ENCODE measurements at places on chromosomes 1 and 21.

GRCh38 chr1:19811206-19811851, 3.8 kb downstream of the RNF186 start:
- DNase-seq: peak; percentile 40

DNA sequence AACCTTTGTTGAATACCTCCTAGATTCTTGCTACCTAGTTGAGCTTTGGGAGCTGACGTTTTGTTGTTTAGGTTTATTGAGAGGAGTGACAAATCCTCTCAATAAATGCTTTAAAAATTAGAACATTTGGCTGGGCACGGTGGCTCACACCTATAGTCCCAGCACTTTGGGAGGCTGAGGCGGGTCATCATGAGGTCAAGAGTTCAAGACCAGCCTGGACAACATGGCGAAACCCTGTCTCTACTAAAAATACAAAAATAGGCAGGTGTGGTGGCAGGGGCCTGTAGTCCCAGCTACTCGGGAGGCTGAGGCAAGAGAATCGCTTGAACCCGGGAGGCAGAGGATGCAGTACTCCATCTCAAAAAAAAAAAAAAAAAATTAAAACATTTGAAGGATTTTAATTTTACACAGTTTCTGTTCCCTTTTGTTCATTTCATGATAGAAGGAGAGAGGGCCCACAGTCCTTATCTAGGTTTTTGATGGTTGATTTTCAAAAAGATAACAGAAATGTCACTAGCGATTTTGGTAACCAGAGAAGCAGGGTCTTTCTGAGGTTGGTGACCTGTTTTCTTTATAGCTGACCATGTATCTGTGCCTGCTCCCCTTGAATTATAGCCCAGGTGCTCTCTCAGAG, 44.2 kb upstream of the PIGV start:
- no peak for DNase-seq

- DNase-seq: no peak
Observed at GRCh38 chr1:162906485-162906884, 45.5 kb upstream of the CCDC190 start.

DNA sequence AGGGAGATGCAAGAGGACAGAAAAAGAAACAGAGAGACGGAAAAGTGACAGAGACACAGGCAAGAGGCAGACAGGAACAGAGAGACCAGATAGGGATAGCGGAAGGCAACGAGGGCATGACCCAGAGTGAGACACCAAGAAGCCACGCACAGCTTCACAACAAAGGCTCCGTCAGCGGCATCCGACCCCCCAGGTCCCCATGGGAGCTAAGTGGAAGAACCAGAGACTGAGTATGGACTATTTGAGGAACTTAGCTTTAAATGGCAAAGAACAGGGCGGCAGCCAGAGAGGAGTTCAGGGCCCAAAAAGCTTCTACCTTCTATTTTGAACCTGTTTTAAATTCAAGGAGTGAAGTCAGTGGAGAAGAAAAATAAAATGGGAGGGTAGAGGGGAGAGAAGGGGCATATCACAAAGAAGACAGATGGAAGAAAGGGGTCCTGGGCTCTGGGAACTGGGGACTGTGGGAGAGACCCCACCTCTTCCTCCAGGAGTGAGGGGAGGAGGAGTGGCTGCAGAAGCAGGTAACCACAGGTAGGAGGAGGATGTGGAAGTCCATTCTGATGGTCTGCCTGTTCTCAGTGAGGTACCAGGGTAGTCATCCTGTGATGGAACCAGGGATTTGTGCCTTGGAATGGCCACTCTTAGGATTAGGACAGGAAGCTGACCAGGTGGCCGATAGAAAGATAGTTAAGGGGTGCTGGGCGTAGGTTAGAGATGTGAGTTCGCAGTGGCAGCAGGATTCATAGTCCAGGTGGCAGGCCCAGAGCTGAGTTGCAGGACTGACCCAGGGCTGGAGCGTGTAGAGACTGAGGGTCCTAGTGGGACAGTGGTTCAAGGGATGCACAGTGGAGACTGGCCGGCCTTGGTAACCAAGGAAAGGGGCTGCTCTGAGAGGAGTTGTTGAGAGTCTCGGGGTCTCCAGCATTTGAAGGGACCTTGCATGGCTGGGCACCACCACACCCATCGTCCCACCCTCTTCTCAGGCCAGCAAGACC, 37.7 kb downstream of the CSMD2 start:
- no peak for DNase-seq

- no peak for DNase-seq
Observed at GRCh38 chr1:215523128-215523861, 43.8 kb upstream of the KCTD3 start.

DNA sequence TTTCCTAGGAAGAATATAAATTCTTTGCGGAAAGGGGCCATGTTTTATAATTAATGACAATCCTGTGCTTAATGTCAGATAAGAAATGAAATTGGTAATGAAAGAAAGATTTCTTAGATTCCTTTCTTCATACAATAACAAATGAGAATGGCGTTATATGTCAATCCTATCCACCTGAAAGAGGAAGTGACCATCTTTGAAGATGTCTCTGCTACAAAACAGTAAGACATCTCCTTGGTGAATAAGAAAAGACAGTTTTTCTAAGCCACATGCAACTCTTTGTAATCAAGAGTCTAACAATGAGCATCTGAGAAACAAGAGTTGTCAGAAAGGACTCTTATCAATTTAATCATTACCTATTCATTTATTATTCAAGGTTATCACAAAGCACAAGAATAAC, 286.0 kb downstream of the VAV3 start:
- no peak for DNase-seq

- DNase-seq: no peak
Observed at GRCh38 chr1:93177991-93178390, 2.2 kb downstream of the TMED5 start.

DNA sequence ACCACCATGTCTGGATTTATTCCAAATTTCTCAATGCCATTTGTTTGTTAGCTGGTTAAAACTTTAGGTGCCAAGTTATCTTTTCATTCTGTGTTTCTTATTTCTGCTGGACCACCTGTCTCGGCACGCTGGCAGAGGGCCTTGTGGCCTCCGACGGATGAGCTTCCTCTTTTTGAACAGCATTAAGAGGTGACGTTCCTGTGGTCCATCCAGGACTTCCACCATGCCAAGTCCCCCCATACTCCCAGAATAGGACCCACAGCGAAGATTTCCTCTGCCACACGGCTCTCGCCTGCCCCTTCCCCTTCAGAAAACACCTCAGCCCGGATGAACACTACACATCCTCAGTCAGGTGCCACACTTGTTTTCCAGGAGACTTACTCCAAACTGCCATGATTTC, 73.8 kb downstream of the NTPCR start:
- DNase-seq: no peak

GRCh38 chr1:94022471-94023189, 98.3 kb downstream of the ABCA4 start:
- no peak for DNase-seq

DNA sequence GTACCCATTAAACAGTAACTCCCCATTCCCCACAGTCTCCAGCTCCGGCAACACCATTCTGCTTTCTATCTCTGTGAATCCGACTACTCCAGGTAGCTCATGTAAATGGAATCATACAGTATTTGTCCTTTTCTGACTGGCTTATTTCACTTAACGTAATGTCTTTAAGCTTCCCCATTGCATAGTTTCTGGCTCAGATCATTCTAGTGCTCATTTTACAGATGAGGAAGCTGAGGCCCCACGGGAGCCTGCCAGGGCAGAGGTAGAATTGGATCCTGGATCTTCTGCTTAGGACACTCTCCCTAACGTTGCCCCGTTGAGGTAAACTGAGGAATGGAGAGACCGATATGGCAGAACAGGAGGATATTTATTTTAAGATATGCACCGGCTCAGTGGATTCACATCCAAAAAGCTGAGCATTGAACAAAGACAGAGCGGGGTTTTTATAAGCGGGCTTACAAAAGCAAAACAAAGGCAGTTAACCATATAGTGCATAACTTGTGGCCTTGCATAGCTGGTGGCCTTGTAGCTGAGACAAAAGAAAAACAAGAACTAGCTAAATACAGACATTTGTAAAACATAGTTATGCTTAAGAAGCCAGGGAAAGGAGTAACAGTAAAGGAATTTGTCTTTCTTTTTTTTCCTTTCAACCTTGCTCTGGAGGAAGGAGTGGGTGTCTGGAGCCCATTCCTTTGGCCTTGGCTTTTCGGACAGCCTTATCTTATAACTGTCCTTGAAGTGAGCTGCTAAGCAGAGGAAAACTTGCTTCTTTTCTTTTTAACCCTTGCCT, 15.3 kb upstream of the KLHDC8A start:
- DNase-seq: no peak

GRCh38 chr1:168427051-168427450, 116.7 kb downstream of the XCL2 start:
- DNase-seq: no peak

GRCh38 chr1:110890474-110891196, 17.7 kb downstream of the CD53 start:
- DNase-seq: no peak

GRCh38 chr1:10734962-10735544, 61.4 kb downstream of the CASZ1 start:
- no peak for DNase-seq

DNA sequence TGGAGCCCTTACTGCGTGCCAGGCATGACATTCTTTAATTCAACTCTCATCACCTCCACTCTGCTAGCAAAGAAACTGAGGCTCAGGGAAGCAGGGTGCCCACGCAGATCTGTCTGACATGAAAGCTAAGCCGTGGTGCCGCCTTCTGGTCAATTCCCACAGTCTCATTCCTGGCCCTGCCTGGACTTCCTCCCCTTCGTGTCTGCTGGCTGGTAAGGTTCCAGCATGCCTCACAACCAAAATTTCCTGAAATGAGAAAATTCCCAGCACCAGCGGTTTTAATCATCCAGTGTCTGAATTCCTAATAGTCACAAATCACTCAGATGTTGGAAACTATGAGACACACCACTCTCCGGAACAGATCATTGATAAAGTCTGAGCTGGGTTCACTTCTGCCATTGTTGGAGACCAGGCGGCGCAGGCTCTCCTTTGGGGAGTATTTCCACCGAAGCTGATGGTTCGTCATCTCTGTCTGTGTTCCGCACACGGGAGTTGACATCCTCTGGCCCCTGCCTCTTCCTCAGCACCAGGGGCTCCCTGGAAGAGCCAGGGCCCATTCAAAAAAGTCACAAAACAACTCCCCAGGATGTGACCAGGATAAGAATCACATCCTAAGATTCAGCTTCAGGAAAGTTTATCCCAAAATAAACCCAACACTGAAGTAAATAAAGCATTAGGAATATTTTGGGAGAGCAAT, 167.7 kb downstream of the PLPP3 start:
- DNase-seq: no peak

DNA sequence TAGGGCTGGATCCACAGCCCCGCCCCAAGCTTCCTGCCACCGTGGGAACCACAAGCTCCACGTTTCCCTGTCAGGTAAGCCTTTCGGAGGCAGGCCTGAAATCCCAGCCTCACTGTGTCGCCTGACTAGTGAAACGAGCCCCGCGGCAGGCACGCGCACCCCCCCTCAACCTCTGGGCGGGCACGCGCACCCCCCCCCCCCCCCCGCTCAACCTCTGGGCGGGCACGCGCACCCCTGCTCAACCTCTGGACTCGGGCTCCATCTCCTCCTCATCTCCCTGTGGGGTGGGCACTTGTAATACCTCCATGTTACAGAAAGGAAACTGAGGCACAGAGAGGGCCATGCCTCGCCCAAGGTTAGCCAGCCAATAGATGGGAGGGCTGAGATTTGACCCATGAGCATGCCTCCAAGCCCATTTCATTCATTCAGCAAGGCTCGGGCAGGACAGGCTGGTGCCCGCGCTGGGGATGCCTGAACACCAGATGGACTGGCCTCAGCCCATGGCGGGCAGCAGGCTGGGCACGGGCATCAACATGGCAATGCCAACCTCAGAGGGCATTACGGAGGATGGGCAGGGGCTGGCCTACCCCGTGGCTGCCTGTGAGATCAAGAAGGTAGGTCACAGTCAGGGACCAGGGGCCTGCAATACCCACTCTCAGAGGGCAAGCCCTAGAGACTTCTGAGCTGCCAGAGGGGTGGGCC, 4.7 kb downstream of the CFAP410 start:
- no peak for DNase-seq

DNA sequence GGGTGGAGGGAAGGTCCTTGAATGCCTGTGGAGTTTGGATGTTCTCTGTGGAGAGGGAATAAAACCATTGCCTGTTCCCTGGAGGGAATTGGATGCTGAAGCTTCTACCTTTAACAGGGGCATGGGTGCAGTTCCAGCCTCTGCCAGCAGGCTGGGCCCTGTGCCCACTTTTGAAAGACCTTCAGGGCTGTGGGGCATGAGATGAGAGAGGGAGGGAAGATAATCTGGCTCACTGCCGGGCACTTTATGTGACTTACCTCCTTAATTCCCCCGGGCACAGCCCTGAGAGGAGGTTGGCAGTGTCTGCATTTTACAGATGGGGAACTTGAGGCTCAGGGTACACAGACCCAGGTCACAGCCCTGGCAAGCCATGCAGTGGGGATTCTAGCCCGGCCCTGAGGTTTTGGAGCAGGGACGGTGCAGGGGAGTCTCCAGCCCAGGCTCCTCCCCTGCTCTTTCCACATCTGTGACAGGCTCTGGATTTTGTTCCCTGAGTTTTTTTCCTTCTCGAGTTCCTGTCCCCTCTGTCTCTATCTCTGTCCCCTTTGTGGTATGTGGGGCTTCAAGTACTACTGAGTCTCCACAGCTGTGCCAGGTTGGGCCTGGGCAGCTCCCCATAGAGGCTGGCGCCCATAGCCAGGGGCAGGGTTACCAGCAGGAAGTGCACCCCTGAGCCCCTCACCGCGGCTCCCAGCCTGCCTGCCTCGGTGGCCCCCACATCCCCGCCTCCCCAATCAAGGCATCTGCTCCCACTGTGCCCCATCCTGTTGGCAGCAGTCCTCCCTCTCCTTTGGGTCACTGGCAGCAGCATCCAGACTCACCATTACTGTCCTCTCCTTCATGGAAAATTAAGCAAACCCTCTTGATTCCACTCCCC, 14.0 kb upstream of the THEMIS2 start:
- peak; percentile 82 for DNase-seq

GRCh38 chr1:50611675-50612074, 188.4 kb upstream of the DMRTA2 start:
- DNase-seq: no peak

- no peak for DNase-seq
Observed at GRCh38 chr1:228937851-228938536, 202.7 kb downstream of the RHOU start.

DNA sequence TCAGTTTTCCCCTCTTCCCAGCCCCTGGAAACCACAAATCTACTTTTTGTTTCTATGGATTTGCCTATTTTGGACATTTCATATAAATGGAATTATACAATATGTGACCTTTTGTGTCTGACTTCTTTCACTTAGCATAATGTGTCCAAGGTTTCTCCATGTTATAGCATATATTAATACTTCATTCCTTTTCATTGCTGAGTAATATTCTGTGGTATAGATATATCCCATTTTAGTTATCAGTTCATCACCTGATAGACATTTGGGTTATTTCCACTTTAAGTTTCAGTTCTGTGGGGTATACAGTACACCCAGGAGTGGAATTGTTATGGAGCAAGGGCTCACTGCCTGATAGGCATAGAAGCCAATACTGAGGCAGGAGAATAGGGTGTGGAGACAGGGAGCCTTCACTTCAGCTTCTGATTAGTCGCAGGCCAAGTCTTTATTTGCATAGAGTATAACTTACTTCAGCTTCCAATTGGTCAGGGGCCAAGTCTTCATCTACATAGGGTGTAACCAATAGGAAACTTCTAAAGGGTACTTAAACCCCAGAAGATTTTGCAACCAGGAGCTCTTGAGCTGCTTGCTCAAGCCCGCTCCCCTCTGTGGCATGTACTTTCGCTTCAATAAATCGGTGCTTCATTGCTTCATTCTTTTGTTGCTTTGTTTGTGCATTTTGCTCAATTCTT, 8.3 kb upstream of the NVL start:
- no peak for DNase-seq

- DNase-seq: no peak
Observed at GRCh38 chr1:231563247-231563646, 34.8 kb downstream of the TSNAX start.

- DNase-seq: no peak
Observed at GRCh38 chr1:147800804-147801203, 40.4 kb upstream of the GJA5 start.
